Activated T-cell treated with anti-CD3 and anti-CD28 coated beads, Interleukin-2, amount 50 U/mL, for 72 hours (primary cell): ENCODE measurements at places on chromosomes 4 and X. TPM values are rescaled to one million over a fixed set of nuclear protein-coding genes. Genes with fewer than 3 reads are reported as not detected.

DNA sequence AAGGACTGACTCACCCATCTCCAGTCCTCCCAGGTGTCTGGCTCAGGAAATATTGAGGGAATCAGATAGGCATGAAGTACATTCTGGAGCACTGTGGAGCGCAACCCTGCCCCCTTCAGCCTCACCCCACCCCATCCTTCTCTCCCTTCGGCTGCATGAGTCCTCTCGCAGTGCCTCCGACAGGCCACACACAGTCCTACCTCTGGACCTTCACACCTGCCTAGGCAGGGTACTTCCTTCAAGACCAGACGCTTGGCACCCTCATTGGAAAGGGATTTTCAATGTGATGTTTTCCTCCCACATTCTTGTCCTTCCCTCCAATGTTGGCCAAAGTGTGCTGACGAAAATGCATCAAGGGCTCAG lies 26.8 kb upstream of the PPP2R2C start:
- no peaks in the 10 kb centered on the region for H3K36me3 ChIP-seq
- H3K4me1 ChIP-seq: no peaks in the 10 kb centered on the region
- H3K27ac ChIP-seq: no peak overlapping the region
- H3K27me3 ChIP-seq: peaks cover 20% of the 10 kb centered on the region

TMEM271 gene
- not detected for total RNA-seq

GRCh38 chrX:123223859-123224258 lies 39.8 kb downstream of the GRIA3 start:
- no peak overlapping the region for H3K27ac ChIP-seq
- peaks cover 9% of the 10 kb centered on the region for H3K27me3 ChIP-seq
- no peaks in the 10 kb centered on the region for H3K36me3 ChIP-seq
- no peak for DNase-seq
- H3K4me1 ChIP-seq: no peaks in the 10 kb centered on the region

- peaks cover 13% of the 10 kb centered on the region for H3K27me3 ChIP-seq
- peaks cover 28% of the 10 kb centered on the region for H3K4me1 ChIP-seq
- DNase-seq: no peak
- peaks cover 2% of the 10 kb centered on the region for H3K36me3 ChIP-seq
These were observed 2.2 kb upstream of the MID2 start for GRCh38 chrX:107823456-107823855.

- no peaks in the 10 kb centered on the region for H3K27me3 ChIP-seq
- H3K27ac ChIP-seq: no peak overlapping the region
- no peaks in the 10 kb centered on the region for H3K4me1 ChIP-seq
- H3K36me3 ChIP-seq: no peaks in the 10 kb centered on the region
- H3K4me3 ChIP-seq: no peak overlapping the region
These were observed 103.5 kb downstream of the RPA4 start for GRCh38 chrX:96987228-96987627.

DNA sequence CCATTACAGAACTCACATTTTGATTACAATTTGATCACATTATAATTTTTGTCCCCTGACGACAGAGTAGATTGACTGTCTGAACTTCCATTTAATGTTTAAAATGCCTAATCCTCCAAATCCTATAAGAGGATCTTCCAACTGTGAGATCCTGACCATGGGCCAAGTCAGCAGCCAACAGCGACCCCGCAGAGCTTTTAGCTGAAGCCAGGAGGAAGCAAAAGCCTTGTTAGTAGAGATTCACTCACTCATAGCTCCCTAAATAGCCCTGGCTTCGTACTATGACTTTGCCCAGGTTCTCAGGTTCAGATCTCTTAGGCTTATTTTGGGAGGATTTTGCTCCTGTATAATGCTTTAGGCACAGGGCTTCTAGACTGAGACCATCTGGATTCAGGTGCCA lies 413.1 kb downstream of the NKX6-1 start:
- H3K4me3 ChIP-seq: no peak overlapping the region
- no peaks in the 10 kb centered on the region for H3K27me3 ChIP-seq
- H3K27ac ChIP-seq: no peak overlapping the region

DNA sequence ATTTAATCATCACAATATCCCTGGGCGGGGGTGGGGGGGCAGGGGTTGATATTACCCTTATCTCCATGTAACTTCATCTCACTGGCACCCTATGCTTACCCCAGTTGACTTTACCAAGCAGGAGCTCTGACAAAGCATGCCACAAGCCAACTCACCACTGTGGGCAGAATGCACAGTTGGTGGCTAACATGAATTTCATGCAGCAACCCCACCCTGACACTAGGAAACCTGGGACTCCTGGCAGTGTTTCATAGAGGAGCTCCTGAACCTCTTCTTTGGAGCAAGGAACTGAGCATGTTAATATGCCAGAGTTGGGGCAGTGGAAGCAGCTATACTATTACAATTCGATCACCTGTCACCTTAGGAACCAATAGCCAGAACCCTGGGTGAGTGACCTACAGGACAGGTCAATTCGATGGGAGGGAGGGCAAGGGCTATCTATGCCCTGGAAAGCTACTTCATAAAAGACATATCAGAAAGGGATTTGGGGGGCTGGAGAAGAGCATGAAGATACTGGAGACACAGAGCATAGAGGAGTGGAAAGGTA lies 97.2 kb upstream of the ACSL4 start:
- H3K27me3 ChIP-seq: peaks cover 37% of the 10 kb centered on the region
- DNase-seq: no peak
- H3K36me3 ChIP-seq: no peaks in the 10 kb centered on the region
- no peaks in the 10 kb centered on the region for H3K4me1 ChIP-seq
- no peak overlapping the region for H3K27ac ChIP-seq
- no peak overlapping the region for H3K4me3 ChIP-seq

GRCh38 chr4:78079726-78080430 lies 22.8 kb downstream of the FRAS1 start:
- peaks cover 22% of the 10 kb centered on the region for H3K27me3 ChIP-seq
- no peak overlapping the region for H3K27ac ChIP-seq
- no peaks in the 10 kb centered on the region for H3K4me1 ChIP-seq
- H3K4me3 ChIP-seq: no peak overlapping the region
- no peaks in the 10 kb centered on the region for H3K36me3 ChIP-seq

DNA sequence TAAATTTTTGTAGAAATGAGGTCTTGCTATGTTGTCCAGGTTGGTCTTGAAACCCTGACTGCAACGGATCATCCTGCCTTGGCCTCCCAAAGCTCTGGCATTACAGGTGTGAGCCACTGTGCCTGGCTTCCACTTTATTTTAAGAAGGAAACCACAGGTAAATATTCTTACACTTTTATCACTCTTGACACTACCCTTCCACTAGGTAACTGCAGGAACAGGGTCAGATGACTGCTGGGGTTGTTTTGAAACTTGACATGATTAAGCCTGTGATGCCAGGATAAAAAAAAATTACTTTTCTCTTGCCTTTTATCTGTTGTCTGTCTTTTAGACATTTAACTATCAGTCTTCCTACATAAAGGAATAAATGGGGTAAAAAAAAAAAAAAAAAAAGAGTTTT lies 43.5 kb downstream of the COQ2 start:
- H3K36me3 ChIP-seq: peaks cover 3% of the 10 kb centered on the region
- H3K4me3 ChIP-seq: no peak overlapping the region
- peaks cover 13% of the 10 kb centered on the region for H3K4me1 ChIP-seq
- H3K27me3 ChIP-seq: peaks cover 43% of the 10 kb centered on the region
- H3K27ac ChIP-seq: no peak overlapping the region
- DNase-seq: no peak

- no peaks in the 10 kb centered on the region for H3K36me3 ChIP-seq
- no peak overlapping the region for H3K27ac ChIP-seq
- H3K27me3 ChIP-seq: peaks cover 16% of the 10 kb centered on the region
- no peak overlapping the region for H3K4me3 ChIP-seq
- DNase-seq: no peak
These were observed 273.6 kb downstream of the FRMPD4 start for GRCh38 chrX:12411831-12412230.

DNA sequence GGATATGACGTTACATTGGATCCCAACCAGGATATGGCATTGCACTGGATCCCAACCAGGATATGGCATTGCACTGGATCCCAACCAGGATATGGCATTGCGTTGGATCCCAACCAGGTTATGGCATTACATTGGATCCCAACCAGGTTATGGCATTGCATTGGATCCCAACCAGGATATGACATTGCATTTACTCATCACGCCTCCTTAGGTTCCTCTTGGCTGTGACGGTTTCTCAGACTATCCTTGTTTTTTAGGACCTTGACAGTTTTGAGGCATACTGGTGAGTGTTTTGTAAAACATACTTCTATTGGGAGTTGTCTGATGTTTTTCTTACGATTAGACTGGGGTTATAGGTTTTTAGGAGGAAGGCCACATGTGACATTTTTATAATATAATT lies 5.4 kb upstream of the ACSL1 start:
- H3K4me3 ChIP-seq: no peak overlapping the region
- H3K27ac ChIP-seq: no peak overlapping the region
- peaks cover 14% of the 10 kb centered on the region for H3K4me1 ChIP-seq

DNA sequence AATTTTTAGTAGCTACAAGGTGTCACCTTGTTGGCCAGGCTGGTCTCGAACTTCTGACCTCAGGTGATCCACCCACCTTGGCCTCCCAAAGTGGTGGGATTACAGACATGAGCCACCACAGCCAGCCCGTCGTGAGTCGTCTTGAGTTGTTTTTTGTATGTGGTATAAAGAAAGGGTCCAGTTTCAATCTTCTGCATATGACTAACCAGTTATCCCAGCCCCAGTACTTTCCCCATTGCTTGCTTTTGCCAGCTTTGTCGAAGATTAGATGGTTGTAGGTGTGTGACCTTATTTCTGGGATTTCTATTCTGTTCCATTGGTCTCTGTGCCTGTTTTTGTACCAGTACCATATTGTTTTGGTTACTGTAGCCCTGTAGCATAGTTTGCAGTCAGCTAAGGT lies 105.9 kb downstream of the OR13H1 start:
- H3K27ac ChIP-seq: no peak overlapping the region
- H3K36me3 ChIP-seq: no peaks in the 10 kb centered on the region
- no peak overlapping the region for H3K4me3 ChIP-seq
- peaks cover 12% of the 10 kb centered on the region for H3K4me1 ChIP-seq

DNA sequence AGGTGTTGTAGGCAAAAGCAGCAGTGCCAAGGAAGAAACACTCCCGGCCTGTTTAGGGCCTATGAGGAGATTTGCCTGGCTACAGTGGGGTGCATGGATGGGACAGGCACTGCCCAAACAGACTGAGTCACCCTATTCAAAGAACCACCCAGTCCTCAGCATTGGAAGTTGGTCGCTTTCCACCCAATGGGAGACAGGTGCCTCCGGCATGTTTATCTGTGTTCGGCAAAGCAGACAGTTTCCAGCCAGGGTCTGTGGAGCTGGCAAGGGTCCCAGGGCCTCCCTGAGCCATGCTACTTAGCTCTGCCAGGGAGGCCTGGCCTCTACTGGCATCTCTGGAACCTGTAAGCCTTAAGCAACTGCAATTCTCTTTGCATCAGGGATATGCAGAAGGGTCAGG lies 165.1 kb upstream of the ATP6AP2 start:
- peaks cover 28% of the 10 kb centered on the region for H3K27me3 ChIP-seq
- no peak for DNase-seq
- no peak overlapping the region for H3K27ac ChIP-seq
- no peaks in the 10 kb centered on the region for H3K4me1 ChIP-seq

GRCh38 chr4:185933078-185933581 lies 121.1 kb upstream of the SORBS2 start:
- no peak overlapping the region for H3K27ac ChIP-seq
- no peak overlapping the region for H3K4me3 ChIP-seq
- no peaks in the 10 kb centered on the region for H3K4me1 ChIP-seq
- H3K36me3 ChIP-seq: no peaks in the 10 kb centered on the region

DNA sequence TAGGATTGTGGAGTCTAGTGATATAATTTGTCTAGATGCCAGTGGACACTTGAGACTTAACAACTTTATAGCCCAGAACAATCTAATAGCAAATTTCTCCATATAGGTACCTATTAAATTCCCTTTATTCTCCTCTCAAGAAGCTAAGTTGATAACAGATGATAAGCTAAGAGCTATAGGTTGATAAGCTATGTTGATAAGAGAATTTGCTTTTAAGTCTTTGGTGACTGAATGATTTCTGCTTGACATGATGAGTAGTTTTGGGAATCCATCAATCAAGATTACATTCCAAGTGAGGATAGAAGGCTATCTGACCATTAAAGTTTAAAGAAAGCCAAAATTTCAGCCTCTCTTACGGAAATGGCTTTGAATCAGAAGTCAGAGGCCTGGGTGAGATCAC lies 131.6 kb downstream of the EMCN start:
- no peaks in the 10 kb centered on the region for H3K36me3 ChIP-seq
- DNase-seq: no peak
- H3K27me3 ChIP-seq: peaks cover 7% of the 10 kb centered on the region
- H3K27ac ChIP-seq: no peak overlapping the region
- H3K4me3 ChIP-seq: no peak overlapping the region

DNA sequence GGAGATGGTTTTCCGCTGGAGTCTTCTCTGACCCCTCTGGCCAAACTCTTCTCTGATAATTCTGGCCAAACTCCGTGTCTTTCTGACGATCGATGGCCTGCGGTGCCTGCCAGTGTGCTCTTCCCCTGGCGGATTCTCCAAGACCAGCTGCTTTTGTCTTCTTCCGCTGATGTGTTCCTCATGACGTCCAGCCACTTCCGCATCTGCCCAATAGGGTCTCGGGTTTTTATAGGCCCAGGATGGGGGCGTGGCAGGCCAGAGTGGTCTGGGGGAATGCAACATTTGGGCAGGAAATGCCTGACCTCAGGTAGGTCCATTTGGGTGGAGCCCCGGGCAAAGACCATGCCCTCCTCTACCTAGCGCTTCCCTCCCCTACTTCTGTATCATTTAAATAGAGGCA lies 1542.1 kb downstream of the STIM2 start:
- no peak overlapping the region for H3K27ac ChIP-seq
- DNase-seq: no peak
- H3K36me3 ChIP-seq: peaks cover 9% of the 10 kb centered on the region
- no peaks in the 10 kb centered on the region for H3K27me3 ChIP-seq
- no peak overlapping the region for H3K4me3 ChIP-seq

TMEM255A gene
- not detected for total RNA-seq

DNA sequence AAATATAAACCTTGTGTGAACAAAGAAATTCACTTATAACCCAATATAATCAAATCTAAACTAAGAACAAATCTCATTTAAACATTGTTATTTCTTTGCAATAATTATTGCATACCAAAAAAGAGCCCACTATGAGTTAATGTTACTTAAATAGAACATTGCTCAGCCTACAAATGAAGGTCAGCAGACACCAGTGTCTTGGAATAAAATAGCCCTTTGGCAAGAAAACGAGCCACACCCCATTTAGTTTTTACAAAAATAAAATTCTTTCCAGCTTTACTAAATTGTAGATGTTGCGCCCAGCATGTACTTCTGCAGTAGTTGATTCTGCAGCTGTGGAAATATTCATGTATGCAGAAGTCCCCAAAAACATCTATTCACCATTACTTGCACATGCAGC lies 12.2 kb downstream of the PLS3 start:
- DNase-seq: no peak
- H3K27ac ChIP-seq: no peak overlapping the region
- H3K4me1 ChIP-seq: no peaks in the 10 kb centered on the region
- H3K4me3 ChIP-seq: no peak overlapping the region
- peaks cover 5% of the 10 kb centered on the region for H3K27me3 ChIP-seq
- no peaks in the 10 kb centered on the region for H3K36me3 ChIP-seq

GRCh38 chr4:138772366-138772765 lies 243.2 kb upstream of the NOCT start:
- H3K4me1 ChIP-seq: no peaks in the 10 kb centered on the region
- no peaks in the 10 kb centered on the region for H3K36me3 ChIP-seq
- no peak overlapping the region for H3K4me3 ChIP-seq
- DNase-seq: no peak
- H3K27ac ChIP-seq: no peak overlapping the region
